Naive thymus-derived CD8-positive, alpha-beta T cell (primary cell): ENCODE measurements at places on chromosomes 4 and X. TPM values are rescaled to one million over a fixed set of nuclear protein-coding genes. Genes with fewer than 3 reads are reported as not detected.
A peak's percentile ranks its signal among the peaks of the same experiment; 100 is the strongest.

Gene POU3F4
- polyA plus RNA-seq, result not detected

Gene H2BW2
- polyA plus RNA-seq, result not detected

Gene TCEAL6
- polyA plus RNA-seq, result not detected

Gene DDX53
- polyA plus RNA-seq, result not detected

DNA sequence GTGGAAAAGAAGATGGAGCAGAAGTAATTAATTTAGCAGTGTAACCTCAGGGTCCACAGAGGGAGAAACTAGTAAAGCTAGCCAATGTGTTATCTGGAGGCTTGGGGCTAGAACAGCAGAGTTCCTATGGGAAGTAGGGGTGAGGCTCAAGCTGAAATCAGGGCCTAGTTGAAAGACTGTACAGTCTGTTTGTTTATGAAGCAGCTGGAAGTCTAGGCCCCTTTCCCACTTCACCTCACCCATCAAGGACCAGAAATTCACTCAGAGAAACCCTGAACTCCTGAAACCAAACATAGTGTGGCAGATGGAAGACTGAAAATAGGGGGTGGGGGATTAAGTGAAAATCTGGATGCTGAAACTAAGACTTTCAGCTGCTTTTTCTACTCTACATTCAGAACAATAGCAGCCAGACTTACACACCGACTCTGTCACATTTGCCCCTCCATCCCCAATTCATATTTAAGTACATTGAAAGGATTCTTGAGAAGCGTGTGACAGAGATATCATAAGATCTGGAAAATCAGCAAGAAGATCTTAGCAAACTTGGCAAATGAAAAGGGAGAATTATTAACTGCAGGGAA lies 32.6 kb upstream of the FAM241A start:
- DNase-seq, result no peak
- H3K27me3 ChIP-seq, result no peaks in the 10 kb centered on the region
- no peaks in the 10 kb centered on the region for H3K4me1 ChIP-seq
- H3K36me3 ChIP-seq, result no peaks in the 10 kb centered on the region
- H3K4me3 ChIP-seq, result no peak overlapping the region
- H3K27ac ChIP-seq, result no peak overlapping the region

- DNase-seq, result peak; percentile 56
- peak within 1 kb of the TSS; percentile 91 for H3K27ac ChIP-seq
- H3K4me3 ChIP-seq, result peak within 1 kb of the TSS; percentile 97
- peaks cover 28% of the 10 kb centered on the region for H3K4me1 ChIP-seq
Observed at GRCh38 chr4:83334425-83335241, at the start of gene HPSE. Gene HPSE, minus strand, starts transcription at chr4:83334848. Its CDS starts 66 bp downstream, at chr4:83334782.

DNA sequence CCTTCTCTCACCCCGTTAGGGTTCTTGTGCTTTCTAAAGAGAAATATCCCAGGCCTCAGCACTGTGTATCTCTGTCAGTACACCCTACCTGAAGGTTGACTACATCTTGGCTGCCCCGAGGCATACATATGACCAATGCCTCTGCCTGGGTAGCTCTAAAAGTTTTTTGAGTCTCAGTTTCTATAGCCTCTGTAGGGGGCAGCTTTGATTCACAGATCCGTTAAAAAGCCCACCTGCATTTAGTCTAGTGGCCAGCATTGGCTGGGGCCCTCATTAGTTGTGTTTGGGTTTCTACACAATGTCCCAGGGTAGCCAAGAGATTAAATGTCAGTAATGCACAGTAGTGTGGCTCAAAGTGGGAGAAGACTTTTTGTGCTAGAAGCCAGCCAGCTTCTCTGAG lies 151.1 kb downstream of the CFAP299 start:
- H3K27me3 ChIP-seq, result no peaks in the 10 kb centered on the region
- no peak overlapping the region for H3K27ac ChIP-seq
- peaks cover 20% of the 10 kb centered on the region for H3K36me3 ChIP-seq
- peaks cover 15% of the 10 kb centered on the region for H3K4me1 ChIP-seq
- DNase-seq, result no peak

- DNase-seq, result no peak
- H3K27ac ChIP-seq, result no peak overlapping the region
- peaks cover 23% of the 10 kb centered on the region for H3K4me1 ChIP-seq
- no peaks in the 10 kb centered on the region for H3K36me3 ChIP-seq
- peaks cover 1% of the 10 kb centered on the region for H3K27me3 ChIP-seq
- H3K4me3 ChIP-seq, result peak overlapping the region; percentile 85
Observed at GRCh38 chr4:119626420-119626819, 2.2 kb downstream of the PDE5A start.

GRCh38 chrX:77453190-77453589 lies 6.0 kb downstream of the FGF16 start:
- H3K36me3 ChIP-seq, result no peaks in the 10 kb centered on the region
- no peak overlapping the region for H3K27ac ChIP-seq
- no peak overlapping the region for H3K4me3 ChIP-seq
- H3K27me3 ChIP-seq, result peaks cover 3% of the 10 kb centered on the region

- no peak for DNase-seq
- H3K27ac ChIP-seq, result no peak overlapping the region
- peaks cover 19% of the 10 kb centered on the region for H3K36me3 ChIP-seq
Observed at GRCh38 chrX:19368576-19368975, 24.8 kb downstream of the PDHA1 start.

DNA sequence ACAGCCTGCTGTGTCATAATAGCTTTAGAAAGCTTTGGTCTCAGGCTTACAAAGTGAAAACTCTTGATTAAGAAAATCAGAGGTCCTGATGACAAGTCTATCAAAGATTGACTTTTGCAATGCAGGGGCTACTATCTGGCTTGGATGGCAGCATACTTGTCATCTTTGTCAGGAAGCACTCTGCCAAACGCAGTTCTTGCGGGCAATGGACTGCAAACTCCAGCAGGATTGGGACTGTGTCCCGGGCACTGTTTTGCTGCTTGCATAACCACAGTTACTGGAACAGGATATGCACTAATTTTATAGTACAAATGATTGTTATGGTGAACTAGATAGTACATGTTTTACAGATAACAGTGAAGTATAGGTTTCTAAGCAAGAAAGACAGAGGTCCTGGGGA lies 185.6 kb downstream of the IQCM start:
- H3K36me3 ChIP-seq, result no peaks in the 10 kb centered on the region
- H3K4me3 ChIP-seq, result no peak overlapping the region
- H3K4me1 ChIP-seq, result no peaks in the 10 kb centered on the region
